Stimulated activated CD4-positive, alpha-beta T cell treated with anti-CD3 and anti-CD28 coated beads, Interleukin-4, amount 100 ng/mL, for 1 hour (primary cell): ENCODE measurements at places on chromosomes 7 and 10.

DNA sequence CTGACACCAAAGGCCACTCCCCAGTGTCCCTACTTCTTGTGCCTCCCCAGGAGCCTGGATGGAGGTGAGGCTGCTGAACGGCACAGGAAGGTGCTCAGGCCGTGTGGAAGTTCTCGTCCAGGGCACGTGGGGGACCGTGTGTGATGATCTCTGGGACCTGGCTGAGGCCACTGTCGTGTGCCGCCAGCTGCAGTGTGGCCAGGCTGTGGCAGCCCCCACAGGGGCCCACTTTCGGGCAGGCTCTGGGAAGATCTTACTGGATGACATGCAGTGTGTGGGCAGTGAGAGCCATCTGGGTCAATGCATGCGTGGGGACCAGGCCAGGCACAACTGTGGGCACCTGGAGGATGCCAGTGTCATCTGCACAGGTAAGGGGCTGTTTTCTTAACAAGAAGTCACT is 57.0 kb upstream of the C10orf120 start:
- no peak for DNase-seq

DNA sequence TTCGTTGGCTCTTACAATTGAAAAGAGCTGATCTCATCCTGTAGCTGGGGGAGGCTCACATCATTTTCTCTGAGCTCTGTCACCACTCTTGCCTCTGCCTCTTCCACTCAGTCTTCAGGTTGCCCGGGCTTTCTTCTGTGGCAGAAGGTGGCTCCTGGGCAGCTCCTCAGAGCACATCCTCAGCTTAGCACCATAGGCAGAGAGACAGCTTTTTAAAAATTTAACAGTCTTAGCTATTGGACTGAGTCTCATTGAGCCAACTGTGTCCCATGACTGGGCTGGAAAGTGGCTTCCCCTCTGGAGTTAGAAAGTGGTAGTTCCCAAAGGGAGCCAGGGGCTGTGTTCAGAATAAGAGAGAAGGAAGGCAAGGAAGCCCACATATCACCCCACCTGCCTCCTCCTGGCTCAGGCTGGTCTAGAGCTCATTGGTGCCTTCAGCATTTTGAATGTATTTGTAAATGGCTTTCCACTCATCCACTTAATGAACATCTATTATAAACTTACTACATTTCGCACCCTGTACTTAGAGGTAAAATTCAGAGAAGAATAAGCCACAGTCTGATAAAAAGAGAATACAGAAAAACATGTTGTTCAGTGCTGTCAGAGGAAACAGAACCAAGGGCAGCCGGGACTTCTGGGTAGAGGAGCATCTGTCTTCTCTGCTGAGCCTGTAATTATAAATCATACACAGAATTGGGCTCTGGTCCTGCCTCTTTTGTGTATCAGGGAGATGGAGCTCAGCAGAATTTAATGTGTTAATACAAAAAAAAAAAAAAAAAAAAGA is 119.3 kb downstream of the WDFY4 start:
- DNase-seq = no peak

GRCh38 chr10:86103391-86104101 is 263.0 kb downstream of the GRID1 start:
- no peak for DNase-seq

DNA sequence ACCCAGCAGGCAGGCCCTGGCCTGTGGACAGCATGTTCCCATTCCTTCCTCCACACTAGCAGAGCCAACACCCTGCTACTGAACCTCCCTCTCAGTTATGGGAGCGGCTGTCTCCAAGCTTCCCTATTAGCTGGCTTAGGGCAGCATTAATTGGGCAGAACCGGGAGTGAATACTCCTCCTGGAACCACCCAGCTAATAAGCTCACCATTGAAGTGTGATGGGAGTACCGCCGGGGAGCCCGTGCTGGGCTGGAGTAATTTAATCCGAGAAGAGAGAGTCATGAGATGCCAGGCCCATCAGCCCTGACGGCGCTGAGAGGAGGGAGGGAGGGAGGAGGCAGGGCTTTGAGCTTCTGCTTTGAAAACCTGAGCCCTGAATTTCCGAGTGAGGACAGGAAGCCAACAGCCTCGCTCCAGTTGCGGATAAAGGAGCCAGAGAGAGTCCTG is 31.8 kb upstream of the ELFN1 start:
- DNase-seq = no peak

GRCh38 chr10:45308707-45309106 is 6.7 kb downstream of the OR13A1 start:
- DNase-seq = no peak

DNA sequence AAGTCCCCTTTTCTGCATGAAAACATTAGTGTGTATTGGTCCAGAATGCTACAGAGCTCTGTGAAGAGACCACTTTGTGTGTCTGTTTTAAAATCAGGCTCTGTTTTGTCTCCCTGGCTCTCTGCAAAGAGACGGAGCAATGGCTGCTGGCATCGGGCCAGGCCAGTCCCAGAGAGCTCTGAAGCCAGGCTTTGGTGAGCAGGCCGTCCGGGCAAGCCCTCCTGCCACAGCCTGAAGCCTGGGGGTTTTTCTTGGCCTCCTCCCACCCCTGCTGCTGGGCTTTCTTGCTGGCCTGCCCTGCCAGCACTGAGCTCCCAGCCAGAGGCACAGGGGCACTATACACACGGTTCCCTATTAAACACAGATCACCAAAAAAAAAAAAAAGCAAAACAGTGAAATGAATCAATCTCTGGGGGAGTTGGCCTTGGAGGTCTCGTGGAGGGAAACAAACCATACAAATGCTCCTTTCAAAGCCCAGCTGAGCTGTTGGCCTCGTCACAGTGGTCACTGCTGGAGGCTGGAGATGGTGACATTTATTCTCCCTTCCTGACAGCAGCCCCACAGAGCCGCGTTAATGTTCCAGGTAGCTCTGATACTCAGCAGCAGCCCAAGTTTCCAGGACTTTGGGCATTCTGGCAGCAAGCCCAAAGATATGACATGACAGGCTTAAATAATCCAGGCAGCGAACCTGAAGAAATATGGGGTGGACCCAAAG is 237.2 kb downstream of the TCF7L2 start:
- DNase-seq = no peak

- DNase-seq = no peak
These were observed 114.5 kb downstream of the PON1 start for GRCh38 chr7:95209788-95210187.

DNA sequence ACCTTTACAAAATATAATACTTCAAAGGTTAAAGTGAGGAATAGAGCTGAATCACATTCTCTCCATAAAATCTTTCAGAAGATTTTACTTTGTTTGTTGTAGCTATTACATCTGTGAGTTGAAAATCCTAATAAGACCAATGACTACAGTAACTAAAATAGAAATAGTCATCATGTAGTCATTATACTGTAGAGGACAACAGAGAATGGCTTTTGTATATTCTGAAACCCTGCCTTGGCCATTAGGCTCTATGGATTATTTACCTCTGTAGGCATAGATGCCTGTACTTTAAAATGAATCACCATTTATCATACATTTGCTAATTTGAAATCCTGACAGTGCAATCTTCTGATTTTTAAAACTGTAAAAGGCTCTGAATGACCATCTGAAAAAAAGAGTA is 923.0 kb downstream of the REEP3 start:
- no peak for DNase-seq

- DNase-seq = no peak
These were observed 5.3 kb downstream of the AGMO start for GRCh38 chr7:15556339-15557105.

DNA sequence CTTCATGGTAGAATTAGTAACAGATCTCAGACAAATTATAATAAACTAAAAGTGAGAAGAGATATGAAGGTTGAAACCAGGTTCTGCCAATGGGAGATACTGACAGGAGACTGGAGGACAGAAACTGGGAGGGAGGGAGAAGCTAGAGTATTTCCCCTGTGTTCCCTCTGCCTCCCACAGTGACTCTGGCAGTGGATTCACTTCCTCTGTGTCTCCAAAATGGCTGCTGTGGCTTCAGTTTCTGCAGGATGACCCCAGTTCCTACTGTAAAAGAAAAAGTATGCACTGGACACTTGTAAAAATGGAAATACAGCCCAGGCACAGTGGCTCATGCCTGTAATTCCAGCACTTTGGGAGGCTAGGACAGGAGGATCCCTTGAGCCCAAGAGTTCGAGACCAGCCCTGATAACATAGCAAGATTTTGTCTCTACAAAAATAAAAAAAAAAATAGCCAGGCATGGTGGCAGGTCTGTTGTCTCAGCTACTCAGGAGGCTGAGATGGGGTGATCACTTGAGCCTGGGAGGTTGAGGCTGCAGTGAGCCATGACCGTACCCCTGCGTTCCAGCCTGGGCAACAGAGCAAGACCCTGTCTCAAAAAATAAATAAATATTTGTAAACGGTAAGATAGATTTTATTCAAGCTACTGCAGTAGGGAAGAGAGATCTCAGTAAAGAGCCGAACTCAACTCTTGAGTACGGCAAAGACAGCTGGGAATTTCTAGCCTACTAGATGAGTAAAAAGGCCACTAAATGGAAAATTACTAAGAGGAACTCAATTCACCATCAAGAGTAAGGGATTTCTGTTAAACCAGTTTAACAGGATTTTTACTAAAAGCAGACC is 156.6 kb upstream of the TRIM24 start:
- no peak for DNase-seq

- no peak for DNase-seq
These were observed 883 bp upstream of the TRA2A start for GRCh38 chr7:23532490-23533237.

DNA sequence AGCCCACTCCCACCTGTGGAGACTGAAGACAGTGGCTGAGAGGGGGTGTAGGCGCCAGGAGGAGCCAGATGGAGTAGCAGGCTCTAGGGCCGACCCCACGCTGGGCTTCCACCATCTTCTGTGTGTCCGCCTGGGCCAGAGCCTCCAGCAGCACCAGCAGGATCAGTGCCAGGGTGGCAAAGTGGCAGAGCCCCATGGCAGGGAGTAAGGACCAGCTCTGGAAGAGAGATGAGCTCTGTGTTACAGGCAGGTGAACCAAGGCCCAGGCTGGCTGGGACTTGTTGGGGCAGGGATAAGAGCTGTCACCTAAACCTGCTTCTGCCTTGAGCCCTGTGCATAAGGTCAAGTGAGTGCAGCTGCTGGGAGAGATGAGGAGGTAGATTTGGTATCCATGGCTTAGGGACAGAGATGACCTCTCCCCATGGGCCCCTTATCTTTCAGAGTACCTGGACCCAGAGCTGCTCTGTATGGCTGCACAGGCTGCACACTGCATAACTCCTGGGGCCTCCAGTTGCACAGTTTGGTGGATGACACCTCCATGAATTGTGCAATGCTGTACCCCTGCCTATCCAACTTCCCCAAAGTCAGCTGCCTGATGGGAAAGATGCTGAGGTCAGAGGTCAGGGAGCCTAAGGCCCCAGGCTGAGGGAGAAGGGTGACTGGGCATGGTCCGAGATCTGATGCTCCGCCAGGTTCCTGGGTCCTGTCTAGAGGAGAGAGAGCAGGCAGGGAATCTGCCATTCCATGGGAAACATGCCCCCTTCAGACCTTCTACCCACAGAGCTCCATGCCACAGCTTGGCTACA is 7.4 kb upstream of the SAMD8 start:
- DNase-seq = no peak

GRCh38 chr10:132845780-132846595 is 60.0 kb upstream of the NKX6-2 start:
- no peak for DNase-seq

DNA sequence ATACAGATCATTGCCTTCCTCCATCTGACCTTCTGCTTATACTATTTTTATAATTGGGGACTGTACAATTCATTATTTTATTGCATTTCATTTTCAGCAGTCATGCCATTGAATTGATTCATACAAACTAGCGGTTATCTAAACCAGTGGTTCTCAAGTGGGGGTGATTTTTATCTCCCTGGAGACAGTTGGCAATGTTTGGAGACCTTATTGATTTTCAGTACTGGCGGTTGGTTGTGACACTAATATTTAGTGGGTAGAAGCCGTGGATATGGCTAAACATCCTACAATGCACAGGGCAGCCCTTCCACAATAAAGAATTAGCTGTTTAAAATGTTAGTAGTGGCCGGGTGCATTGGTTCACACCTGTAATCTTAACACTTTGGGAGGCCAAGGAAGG is 765.9 kb downstream of the LRMDA start:
- DNase-seq = no peak

- DNase-seq = no peak
These were observed 24.6 kb downstream of the NAMPT start for GRCh38 chr7:106260136-106260561.

- DNase-seq = no peak
These were observed 9.6 kb upstream of the CCM2 start for GRCh38 chr7:44990109-44991023.

- no peak for DNase-seq
These were observed 43.1 kb downstream of the MINPP1 start for GRCh38 chr10:87547734-87548311.

DNA sequence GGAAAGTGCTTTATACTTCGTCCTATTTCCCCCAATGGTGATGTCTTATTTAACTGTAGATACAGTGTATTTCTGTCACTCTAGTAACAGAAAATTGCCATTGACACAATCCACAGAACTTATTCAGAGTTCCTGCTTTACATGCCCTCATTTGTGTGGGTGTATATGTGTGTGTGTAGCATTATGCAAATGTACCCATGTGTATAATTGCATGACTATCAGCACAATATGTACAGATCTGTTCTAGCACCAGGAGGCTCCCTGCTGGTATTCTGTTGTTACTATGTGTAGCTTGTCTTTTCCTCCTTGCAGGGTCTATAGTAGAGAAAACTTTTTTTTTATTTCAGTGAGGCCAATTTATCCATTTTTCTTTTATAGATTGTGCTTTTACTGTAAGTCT is 16.5 kb downstream of the CYP3A43 start:
- no peak for DNase-seq

GRCh38 chr7:99173787-99174186 is 29.9 kb upstream of the SMURF1 start:
- DNase-seq = no peak

GRCh38 chr10:72834183-72834825 is 59.2 kb upstream of the OIT3 start:
- DNase-seq = peak; percentile 3

GRCh38 chr7:101778026-101778580 is 39.3 kb upstream of the CUX1 start:
- DNase-seq = no peak

GRCh38 chr10:29865700-29866355 is 193.6 kb downstream of the JCAD start:
- DNase-seq = no peak

DNA sequence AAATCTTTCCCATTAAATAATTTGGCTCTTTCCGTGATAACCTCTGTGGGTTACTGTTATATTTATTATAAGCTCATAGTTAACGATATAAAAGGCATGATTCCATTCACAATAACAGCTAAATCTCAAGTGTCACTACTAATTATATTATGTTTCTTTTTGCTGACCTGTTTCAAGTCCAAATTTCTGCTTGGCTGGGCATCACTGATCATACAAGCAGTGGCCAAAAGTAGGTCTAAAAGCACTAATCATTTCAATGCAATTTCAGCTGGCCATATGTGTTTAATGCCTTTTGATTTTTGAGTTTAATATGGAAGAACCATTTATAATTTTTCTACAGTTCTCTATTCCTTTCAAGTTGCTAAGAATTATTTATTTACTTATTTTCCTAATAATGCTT is 110.7 kb downstream of the SEMA3A start:
- no peak for DNase-seq
